ENCODE measurements at places on chromosomes 4 and X. TPM values are rescaled to one million over a fixed set of nuclear protein-coding genes. Genes with fewer than 3 reads are reported as not detected.
A peak's percentile ranks its signal among the peaks of the same experiment; 100 is the strongest.

- no peak for DNase-seq
These were observed 1210.6 kb downstream of the C4orf33 start for GRCh38 chr4:130306566-130306965.

DNA sequence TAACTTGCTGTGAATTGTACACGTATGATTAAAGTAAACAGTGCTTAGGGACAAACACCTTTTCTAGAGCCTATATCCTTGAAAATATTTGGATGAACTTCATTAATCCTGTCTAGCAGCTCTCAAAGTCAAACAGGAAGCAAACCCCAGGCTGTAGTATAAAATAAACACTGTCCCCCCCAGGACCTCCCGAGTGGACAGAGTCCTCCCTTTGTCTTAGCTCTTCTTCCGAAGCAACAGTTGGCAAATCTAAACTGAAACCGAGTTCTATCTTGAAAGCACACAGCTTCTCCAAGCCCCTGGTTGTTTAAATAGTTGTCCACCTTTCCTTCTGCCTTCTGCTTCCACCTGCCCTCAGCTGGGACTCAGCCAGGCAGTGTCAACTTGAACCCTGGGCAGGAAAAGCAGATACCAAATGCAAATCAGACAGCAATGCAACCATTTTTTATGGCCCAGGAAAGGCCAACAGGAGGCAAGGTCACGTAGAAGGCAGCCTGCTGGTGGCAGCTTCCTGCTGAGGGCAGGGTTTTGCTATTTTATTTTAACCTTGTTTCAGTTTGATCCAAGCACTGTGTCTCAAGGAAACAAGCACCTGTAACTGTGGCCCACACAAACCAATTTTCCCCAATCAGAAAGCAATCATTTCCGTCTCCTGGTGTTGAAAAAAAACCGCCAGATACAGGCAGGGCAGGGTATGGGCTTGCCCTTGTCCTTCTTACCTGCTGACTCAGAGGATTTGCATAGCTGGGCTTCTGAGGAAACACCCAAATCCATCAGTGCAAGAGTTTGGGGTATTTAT lies 110.3 kb upstream of the KIT start:
- no peak for DNase-seq

GRCh38 chrX:25007059-25008053 lies 8.4 kb downstream of the ARX start:
- DNase-seq: no peak

- no peak for DNase-seq
These were observed 336.8 kb downstream of the BCOR start for GRCh38 chrX:39760930-39761329.

DNA sequence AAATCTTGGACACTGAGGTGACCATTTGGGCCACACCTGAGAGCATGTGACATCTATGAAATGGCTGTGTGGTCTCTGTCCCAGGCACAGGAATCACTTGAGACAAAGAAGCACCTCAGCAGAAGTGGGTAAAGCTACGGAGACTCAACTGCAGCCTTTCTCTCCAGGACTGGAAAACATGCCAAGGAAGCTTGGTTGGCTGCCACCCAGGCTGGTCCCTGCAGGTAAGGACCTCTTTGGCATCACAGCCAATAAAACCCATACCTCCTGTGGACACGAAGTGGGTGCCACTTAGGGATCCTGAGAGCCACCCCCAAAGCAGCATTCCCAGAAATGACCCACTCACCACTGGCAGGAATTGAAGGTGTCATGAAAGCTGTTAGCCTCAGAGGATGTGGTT lies 74.6 kb downstream of the LEF1 start:
- no peak for DNase-seq

DNA sequence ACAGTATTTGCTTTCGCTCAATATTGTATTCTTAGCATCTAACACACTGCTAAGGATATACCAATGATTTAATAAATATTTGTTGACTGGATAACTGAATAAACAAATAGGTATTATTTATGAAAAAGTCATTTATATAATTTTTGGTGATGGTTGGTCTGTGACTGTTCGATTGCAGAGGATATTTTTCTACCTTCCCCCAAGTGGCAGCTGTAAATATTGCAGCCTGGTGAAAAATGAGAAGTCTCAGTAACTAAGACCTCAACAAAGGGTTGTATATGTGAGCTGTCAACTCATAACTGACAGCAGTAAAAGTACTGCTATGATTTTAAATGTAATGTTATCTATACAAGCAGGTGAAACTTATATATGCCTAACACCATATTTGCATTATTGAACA lies 36.0 kb downstream of the HTR2C start:
- DNase-seq: no peak

DNA sequence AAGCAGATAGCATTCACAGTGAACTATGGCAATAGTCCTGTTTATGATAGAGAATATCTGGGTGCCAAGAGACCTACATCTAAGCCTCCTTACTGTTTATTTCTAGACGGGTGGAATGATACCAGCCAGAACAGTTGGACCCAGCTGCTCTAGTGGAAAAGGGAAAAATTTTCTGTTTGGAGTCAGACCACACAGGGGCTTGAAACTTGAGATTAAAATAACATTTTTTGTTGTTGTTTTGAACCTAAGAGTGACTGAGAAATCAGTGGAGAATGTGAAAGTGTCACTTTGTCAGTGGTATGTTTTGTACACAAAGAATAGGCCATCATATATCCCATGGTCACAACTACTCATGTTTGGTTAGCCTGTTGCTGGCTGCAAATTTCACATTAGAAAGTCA lies 105.7 kb downstream of the AGTR2 start:
- DNase-seq: no peak

GRCh38 chrX:69028761-69029120 lies 136.5 kb downstream of the PJA1 start:
- no peak for DNase-seq

DNA sequence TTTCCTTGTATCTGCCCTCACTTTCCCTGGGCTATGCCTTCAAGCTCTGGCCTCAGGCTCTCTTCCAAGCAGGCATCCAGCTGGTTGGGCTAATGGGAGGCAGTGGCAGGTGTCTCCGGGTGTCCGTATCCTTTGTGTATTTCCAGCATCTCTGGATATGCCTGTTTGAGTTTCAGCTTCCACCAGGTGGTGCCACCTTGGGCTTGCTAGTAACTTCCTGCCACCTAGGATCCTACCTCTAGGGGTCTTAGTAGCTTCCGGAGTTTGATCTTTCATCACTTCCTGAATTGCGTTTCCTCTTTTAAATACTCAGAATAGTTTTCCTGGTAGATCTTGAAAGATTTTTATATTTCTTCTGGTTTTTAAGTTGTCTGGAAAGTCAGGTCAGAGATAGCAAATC lies 23.2 kb upstream of the ANOS1 start:
- DNase-seq: no peak

GRCh38 chrX:142860944-142861343 lies 164.8 kb upstream of the SPANXN4 start:
- no peak for DNase-seq

GRCh38 chrX:118047446-118048186 lies 69.0 kb downstream of the KLHL13 start:
- DNase-seq: no peak

DNA sequence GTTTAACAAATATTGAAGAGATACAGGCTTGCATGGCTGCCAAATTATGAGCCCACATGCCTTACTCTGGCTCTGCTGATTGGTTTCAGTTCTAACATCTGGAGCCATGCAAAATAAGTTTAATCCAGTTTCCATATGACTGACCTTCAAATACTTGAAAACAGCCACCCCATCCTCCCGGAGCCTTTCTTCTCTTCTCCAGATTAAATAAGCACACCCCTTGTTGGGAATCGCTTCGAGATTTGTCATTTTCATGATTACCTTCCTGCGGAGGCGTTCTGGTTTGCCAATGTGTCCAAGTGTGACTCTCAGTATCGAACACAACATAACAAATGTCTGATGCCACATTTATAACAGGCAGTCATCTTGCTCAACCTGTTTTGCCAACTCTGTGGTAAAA lies 101.6 kb upstream of the JADE1 start:
- DNase-seq: no peak

DNA sequence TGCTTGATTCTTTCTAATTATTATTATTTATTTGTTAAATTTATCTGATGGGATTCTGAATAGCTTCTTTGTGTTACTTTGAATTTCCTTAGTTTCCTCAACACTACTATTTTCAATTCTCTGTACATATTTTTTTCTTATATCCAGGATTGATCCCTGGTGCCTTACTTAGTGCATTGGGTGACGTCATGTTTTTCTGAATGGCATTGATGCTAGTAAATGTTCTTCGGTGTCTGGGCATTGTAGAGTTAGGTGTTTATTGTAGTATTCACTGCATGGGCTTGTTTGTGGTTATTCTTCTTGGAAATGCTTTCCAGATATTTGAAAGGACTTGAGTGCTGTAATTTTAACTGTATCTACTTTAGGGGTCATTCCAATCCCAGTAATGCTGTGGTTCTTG lies 938.1 kb downstream of the FAM133A start:
- DNase-seq: no peak

DNA sequence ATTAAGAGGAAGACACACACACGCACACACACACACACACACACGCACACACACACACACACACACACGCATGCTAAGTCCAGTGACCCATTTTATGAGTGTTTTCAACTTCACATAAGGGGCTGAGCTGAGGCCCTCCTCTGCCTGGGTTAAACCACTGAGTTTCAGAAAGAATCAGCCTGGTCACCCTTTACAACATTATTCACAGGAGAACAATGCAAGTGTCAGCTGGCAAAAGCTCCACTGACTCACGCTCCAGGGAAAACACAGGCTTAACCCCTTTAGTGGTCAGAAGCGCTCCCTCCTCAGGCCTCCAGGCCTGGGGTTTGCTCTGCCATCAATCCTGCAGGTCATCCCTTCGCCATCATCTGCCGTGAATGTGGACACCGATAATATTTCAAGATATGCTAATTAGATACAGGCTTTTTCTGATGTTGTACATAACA lies 46.9 kb downstream of the ACOX3 start:
- peak; percentile 91 for DNase-seq

- DNase-seq: no peak
These were observed 38.6 kb downstream of the UNC5C start for GRCh38 chr4:95510145-95510544.

DNA sequence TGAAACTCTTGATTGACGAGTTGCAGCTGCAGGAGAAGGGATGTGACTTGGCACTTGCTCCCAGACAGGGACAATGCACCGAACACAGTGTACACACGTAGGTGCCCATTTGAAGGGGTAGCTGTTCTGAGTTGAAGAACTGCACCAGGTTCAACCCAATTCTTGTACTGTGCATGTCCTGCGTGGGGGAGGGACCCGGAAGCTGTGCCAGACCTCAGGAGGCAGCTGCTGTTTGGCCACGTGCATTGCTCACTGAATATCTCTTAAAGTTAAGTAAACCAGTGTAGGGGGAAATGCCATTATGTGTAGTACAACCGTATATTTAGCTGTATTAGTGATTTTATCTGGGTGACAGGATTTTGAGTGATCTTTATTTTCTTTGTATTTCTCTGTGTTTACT lies 12.0 kb upstream of the RBBP7 start:
- DNase-seq: no peak

HPSE gene
- 0.54 TPM for total RNA-seq

PDCL2 gene
- not detected for total RNA-seq

WDR19 gene
- total RNA-seq: 62.0 TPM

FGB gene
- total RNA-seq: not detected

MAGEB2 gene
- not detected for total RNA-seq
